Bronchial epithelial cell (primary cell): ENCODE measurements at places on chromosomes 4 and X. TPM values are rescaled to one million over a fixed set of nuclear protein-coding genes. Genes with fewer than 3 reads are reported as not detected.

RASSF6 gene
- 7.4 and 14.8 TPM in 2 replicates for total RNA-seq

SMARCA1 gene
- 5.6 and 6.8 TPM in 2 replicates for total RNA-seq

MAGEE1 gene
- total RNA-seq: 0.51 and 0.53 TPM in 2 replicates

CC2D2A gene
- 5.5 and 5.8 TPM in 2 replicates for total RNA-seq

SERTM2 gene
- total RNA-seq: under 0.01 TPM in 1 of 2 replicates, not detected in the other

PGAM4 gene
- not detected in 2 replicates for total RNA-seq

SORCS2 gene
- total RNA-seq: under 0.01 and 1.0 TPM in 2 replicates

IQCM gene
- not detected in 2 replicates for total RNA-seq

PRRG3 gene
- not detected in 2 replicates for total RNA-seq

TCEAL6 gene
- not detected in 2 replicates for total RNA-seq

TLR6 gene
- 0.26 and 0.38 TPM in 2 replicates for total RNA-seq

OTC gene
- total RNA-seq: not detected in 2 replicates

EPHA5 gene
- under 0.01 TPM in 1 of 2 replicates, not detected in the other for total RNA-seq

GLOD5 gene
- total RNA-seq: not detected in 2 replicates
